ENCODE measurements at places on chromosomes 5 and 9.

- no peak for DNase-seq
Measured at GRCh38 chr9:89756891-89757537, 152.2 kb downstream of the GADD45G start.

GRCh38 chr9:97322105-97322504 lies 14.6 kb downstream of the CCDC180 start:
- no peak for DNase-seq

DNA sequence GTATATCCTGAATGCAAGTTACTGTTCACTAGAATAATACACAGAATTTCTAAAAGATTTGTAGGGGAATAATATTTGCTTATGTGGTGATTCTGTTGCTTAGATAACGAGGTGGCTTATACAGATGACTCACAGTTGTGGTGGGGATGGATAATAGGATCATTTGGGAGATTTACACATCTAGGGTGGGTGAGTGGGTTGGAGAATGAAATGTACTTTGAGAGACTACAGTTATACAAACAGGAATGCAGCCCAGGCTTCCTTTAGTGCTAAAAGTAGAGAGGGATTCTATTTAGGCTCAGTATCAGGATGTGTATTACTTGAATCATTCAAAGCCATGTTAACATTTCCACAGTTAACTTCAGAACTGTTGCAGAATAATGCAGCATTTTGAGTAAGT lies 1.8 kb downstream of the CTXN3 start:
- no peak for DNase-seq

GRCh38 chr9:134278974-134279640 lies 47.1 kb upstream of the RXRA start:
- no peak for DNase-seq

GRCh38 chr5:26690511-26690910 lies 347.9 kb downstream of the CDH9 start:
- DNase-seq, result no peak

DNA sequence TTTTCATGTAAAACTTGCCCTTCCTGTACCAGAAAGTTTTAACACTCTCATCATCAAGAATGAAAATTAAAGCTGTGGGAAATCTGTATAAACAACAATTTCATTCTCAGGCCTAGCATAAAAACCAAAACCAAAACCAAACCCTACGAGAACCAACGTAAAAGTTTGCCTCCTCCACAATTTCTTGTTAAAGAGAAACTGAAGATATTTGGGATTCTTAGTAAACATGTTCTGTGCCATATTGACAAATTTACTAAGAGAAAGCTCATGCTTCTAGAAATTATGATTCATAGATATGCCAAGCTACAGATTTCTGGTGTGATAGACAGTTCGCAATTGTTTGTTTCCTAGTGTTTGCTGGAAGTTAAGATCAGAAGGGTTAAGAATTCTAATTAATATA lies 801.0 kb upstream of the NUDT12 start:
- no peak for DNase-seq

GRCh38 chr5:59506285-59506877 lies 387.1 kb downstream of the PDE4D start:
- no peak for DNase-seq

- no peak for DNase-seq
Measured at GRCh38 chr5:95628933-95629332, 9.0 kb downstream of the GPR150 start.

- DNase-seq, result no peak
Measured at GRCh38 chr9:125240649-125240999, 519 bp downstream of the HSPA5 start.

- DNase-seq, result no peak
Measured at GRCh38 chr9:85740787-85741094, 1.0 kb downstream of the AGTPBP1 start.

GRCh38 chr5:115179394-115180164 lies 9.9 kb upstream of the TRIM36 start:
- DNase-seq, result no peak

DNA sequence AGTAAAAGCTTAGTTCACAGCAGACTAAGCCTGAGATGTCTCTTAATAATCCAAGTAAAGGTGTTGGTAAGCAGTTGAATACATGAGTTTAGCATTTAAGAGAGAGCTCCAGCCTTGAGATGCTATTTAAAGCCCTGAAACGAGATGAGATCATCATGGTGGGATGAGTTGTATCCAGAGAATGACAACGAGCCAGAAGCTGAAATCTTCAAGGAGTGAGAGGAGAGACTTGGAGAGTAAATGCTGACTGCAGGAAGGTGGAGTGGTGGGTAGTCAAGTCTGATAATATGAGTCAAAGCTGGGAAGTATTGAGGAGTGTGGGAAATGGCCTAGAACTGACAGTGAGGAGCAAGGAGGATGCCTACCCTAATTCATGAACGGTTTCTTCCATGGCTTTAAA lies 53.7 kb downstream of the PLAC8L1 start:
- DNase-seq, result no peak

DNA sequence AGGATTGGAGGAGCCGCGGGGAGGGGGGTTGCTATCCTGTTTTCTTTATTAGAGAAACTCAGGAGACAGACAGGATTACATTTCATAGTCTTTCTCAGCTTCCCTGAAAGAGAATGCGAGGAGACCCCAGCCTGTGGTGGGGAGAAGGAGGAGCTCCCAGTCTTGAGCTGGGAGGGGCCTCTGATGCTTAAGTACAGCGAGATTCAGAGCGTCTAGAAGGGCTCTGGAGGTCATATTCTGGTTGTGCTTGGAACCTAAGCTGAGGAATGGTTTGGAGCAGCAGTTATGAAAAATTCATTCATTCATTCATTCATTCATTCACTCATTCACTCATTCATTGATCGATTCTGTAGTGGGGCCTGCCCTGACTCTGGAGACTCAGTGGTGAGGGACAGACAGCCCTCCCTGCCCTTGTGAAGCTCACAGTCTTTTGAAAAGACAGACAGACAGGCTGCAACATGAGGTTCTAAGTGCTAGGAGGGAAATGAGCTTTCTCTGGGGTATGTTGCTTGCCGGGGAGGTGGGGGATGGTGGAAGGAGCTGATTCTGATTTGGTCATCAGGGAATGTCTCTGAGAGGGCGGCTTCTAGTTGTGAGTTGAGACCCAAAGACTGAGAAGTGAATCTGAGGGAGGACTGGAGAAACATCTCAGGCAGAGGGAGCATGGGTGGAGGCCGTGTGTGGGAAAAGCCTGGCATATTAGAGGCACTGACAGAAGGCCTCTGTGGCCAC lies 2.5 kb upstream of the SPRY4 start:
- no peak for DNase-seq

DNA sequence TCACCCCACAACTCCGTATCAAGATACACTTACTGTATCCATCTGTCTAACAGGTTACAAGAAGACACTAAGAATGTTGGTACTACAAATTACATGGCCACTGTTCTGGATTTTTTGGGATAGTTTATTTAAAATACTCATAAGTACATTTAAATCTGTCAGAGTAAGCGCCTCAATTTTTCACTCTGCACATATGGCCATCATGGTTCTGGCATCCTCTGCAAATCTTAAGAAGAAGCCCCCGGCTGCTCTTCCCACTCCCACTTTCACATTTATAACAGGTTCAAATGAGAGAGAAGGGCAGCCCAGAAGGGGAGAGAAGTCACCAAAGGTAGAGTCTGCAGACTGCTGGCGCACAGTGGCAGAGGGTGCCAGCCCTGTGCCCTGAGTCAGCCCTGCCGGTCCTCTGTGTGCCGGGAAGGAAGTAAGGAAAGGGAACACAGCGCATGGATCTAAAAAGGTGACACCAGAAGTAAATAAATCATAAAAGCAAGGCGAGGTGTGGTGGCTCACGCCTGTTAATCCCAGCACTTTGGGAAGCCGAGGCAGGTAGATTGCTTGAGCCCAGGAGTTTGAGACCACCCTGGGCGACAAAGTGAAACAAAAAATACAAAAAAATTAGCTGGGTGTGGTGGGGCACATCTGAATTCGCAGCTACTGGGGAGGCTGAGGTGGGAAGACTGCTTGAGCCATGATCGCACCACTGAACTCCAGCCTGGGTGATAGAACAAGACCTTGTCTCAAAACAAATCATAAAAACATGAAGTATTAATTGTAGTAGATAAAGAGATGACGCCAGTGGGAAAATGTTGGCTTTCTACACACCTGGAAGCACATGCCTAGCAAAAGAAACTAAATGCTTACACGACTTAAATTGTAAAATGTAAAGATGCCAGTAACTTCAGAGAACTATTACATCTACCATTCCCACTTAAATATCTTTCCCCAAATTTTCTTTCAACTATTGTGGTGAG lies 30.0 kb downstream of the RNF130 start:
- DNase-seq, result no peak

DNA sequence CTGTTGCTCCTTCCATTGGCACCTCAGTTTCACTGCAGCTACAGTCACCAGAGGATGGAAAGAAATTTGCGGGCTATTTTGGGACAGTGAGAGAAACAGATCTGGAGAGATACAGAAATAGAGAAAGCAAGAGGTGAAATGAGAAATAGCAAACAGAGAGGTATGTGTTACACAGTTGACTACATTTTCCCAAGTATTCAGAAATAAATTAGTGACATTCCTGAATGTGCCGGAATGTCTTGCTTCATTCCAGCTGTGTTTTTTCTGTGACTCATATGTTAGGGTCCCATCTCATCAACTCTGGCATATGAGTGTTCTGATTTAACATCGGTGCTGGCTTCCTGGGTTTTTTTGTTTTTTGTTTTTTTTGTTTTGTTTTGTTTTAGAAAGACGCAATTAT lies 63.8 kb upstream of the ZNF462 start:
- no peak for DNase-seq

- DNase-seq, result no peak
Measured at GRCh38 chr5:24633715-24634325, 11.0 kb downstream of the CDH10 start.

DNA sequence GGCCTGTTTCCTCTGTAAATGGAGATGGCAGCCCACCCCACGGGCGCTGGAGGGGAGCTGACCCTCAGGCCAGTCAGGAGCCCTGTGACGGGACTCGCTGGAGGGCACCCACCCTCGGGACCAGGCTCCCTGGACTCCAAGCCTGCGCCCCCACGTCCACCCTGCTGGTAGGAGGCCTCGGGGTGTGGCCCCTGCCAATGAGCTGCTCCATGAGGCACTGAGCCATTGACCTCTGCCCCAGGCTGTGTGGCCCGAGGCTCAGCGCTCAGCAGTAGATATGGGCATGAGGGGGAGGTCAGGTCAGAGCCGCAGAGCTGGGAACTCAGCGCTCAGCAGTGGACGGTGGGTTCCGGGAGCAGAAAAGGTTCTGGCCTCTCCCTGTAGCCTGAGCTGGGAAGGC lies 52.3 kb upstream of the EGFL7 start:
- DNase-seq, result no peak

GRCh38 chr5:151825445-151825844 lies 53.7 kb downstream of the G3BP1 start:
- DNase-seq, result no peak

DNA sequence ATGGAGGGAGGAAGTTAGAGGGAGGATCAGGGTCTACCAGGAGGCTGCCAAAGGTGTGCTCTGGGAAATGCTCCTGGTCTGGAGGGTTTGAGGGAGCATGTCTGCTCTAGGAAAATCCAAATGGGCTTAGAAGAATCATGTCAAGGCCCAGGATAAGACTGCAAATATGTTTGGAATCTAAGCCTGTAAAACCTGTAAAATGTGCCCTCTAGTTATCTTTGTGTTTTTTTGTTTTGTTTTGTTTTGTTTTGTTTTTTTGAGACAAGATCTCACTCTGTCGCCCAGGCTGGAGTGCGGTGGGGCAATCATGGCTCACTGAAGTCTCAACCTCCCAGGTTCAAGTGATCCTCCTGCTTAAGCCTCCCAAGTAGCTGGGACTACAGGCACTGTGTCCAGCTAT lies 135.4 kb downstream of the FGF1 start:
- DNase-seq, result no peak

GRCh38 chr5:54009828-54010227 lies 300.5 kb downstream of the ARL15 start:
- DNase-seq, result no peak

- no peak for DNase-seq
Measured at GRCh38 chr5:142746532-142747433, 23.4 kb upstream of the ARHGAP26 start.

GRCh38 chr5:102922111-102922720 lies 167.1 kb downstream of the PAM start:
- DNase-seq, result no peak

- DNase-seq, result no peak
Measured at GRCh38 chr5:31743678-31744077, 104.7 kb downstream of the PDZD2 start.
